Activated CD4-positive, CD25-positive, alpha-beta regulatory T cell treated with anti-CD3 and anti-CD28 coated beads, Interleukin-2, amount 50 U/mL, for 24 hours (primary cell): ENCODE measurements at places on chromosomes 6 and 20.

- no peak for ATAC-seq
Measured at GRCh38 chr6:136117081-136117480, 133.0 kb downstream of the MTFR2 start.

DNA sequence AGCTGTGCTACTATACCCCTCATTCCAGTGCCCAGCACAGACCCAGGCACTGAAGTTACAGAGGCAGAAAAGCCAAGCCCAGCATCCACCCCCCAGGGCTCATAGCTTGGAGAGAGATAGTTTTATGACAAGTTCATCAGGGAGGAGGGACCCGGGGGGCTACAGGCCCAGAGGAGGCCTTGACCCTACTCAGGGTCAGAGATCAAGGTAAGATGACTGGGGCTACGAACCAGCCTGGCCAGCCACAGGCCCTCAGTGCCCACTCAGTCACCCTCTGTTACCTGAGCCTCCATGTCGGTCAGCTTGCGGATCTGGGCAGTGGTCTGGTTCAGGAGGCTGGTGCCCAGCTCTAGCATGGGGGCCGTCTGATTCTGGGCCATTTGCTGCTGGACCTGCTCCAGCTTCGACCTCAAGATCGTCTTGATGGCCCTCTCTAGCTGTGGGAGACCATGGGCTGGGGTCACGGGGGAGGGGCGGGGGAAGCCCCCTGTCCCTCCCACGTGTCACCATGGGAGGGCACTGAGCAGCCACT, 26.1 kb downstream of the ANGPT4 start:
- ATAC-seq, result no peak

GRCh38 chr6:11750682-11751081, 27.9 kb downstream of the ADTRP start:
- no peak for ATAC-seq

DNA sequence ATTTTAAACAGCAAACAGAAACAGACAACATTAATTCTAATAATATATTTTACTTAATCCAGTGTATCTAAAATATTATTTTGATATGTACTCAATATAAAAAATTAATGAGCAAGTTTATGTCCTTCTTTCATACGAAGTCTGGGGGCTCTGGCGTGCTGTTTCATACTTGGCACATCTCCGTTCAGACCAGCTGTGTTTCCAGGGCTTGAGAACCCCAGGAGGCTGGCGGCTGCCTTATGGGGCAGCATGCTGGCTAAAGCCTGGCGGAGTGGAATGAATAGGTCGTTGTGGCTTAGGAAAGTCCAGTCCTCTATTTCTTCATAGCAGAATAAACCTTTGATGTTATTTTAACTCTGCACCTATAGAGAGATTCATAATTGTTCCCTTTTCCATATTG, 43.3 kb downstream of the DUSP22 start:
- no peak for ATAC-seq

DNA sequence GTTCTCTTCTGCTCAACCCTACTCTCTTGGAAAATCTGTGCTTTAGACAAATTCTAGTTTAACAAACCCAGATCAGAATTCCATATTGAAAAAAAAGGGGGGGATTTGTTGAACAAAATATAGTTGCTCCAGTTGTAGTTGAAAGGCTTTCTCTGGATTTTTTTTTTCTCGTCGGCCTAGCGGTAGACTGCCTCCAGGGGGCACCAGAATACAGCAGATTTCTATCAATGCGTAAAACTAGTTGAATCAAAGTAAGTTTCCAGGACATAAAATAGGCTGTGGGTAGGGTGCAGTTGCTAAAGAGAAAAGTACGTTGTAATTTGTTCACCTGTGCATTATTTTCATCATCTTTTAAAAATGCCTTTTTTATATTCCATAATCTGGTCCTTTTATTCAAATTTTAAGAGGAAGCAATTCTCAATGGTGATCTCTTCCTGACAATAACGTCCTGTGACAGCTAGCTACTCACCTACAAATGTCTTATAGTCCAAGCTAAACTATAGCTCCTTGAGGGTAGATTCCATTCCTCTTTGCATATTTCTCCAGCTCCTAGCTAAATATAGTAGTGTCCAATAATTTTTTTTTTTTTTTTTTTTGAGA, 105.4 kb downstream of the PERP start:
- ATAC-seq, result peak; percentile 30

DNA sequence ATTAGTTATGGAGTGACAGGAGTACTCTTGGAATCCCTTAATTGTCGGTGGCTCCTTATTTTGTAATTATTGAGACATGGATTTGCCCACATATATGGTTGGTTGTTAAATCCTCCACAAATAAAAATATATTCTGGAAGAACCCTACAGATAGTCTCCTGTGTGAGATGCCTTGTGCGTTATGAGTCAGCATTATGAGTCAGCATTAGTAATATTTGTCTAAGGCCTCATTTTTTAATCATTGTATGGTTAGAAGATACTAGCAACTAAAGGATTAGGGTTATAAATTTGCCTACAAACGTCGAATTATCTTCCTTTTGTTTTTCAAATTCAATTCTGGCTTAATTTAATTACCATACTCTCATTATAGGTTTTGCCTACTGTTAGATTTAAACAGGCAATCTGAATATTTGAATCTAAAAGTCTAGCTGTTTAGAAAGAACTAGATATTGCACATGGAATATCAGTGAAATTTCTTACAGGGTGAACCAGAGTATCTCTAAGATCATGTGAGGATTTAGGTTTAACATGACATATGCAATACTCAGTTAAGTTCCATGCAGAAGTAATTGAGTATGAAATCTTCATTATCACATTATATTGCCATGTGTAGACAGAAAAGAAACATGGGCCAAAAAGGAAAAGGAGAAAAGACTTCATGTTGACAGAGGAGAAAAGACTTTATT, 5.9 kb downstream of the C6orf58 start:
- ATAC-seq, result no peak

DNA sequence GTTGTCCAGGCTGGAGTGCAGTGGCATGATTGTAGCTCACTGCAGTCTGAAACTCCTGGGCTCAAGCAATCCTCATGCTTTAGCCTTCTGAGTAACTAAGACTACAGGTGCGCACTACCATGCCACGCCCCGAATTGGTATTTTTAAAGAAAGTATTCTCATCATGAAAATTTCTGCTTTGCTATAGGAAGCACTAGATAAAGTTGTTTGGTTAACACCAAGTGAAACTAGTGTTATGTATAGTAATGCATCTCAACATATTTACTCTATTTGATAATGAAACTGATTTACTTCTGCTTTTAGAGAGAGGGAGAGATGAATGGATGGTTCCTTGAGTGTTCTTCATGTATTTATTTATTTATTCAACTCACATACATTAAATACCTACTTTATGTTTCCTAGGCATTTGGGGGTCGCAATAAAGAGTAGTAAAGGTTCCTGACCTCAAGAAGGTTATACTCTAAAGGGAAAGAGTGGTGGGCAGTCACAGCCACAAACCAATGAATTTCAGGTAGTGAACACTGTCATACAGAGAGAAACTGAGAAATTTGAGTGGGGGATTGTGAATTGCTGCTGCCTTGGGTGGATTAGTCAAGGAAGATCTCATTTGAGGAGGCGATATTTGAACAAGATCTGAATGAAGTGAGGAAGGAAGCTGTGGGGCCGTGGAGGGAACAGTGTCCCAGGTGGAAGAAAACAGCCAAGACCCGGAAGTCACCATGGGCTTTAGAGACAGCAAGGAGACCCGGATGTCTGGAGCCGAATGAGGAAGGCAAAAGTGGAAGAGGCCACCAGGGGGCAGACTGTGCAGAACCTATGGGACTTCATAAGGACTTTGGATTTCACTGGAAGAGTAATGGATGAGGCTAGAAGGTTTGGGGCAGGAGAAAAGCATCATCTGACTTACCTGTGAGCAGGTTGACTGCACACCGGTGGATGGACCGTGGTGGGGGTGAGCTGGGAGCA, 185.6 kb downstream of the TSHZ2 start:
- no peak for ATAC-seq

GRCh38 chr6:139905404-139906052, 531.1 kb upstream of the CITED2 start:
- no peak for ATAC-seq

DNA sequence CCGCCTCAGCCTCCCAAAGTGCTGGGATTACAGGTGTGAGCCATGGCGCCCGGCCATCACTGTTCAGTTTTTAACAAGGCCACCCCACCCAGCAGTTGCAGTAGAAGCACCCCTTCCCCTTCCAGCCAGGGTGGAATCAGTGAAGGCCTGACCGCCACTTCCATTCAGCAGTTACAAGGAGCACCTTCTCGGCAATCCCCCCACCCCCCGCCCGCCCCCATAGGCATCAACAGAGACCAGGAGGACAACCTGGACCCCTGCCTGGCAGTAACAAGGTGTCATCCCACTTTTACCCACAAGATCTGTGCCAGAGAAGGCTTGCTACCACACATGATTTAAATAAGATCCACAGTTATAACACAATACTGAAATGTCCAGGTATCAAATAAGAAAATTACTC, 23.1 kb downstream of the NCR2 start:
- ATAC-seq, result no peak

DNA sequence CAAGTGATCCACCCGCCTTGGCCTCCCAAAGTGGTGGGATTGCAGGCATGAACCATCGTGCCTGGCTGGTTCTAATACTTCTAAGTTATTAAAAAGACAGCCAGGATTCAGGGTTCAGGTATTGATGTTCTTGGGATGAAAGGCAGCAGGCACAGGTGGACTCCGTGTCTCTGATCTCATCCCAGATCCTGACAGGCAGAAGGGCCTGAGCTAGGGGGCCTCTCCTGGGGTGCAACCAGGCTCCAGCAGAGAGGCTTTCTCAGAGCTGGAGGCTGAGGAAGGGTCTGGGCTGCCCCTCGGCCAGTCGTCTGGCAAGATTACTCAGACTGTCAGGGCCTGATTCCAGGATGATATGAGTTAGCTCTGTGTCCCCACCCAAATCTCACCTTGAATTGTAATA, 106.3 kb downstream of the SCML4 start:
- no peak for ATAC-seq

DNA sequence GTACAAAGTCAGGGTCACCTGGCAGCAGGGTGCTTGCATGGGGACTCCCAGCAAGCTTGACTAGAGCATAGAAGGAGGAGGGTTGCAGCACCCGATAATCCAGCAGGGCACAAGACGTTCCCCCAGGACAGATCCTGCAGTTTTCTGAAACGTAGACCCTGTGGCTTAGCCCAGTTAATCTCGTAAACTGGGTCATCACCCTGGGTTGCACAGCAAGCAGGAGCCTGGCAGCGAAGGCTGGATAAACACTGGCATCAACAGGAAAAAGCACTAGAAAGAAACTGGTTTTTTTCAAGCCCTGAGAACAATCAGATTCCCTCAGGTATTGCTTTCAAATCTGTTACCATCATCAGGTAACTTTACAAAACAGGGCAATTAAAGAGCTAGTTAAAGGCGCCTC, 92.6 kb downstream of the PDE7B start:
- no peak for ATAC-seq

- no peak for ATAC-seq
Measured at GRCh38 chr6:4714961-4715501, 61.2 kb upstream of the CDYL start.

DNA sequence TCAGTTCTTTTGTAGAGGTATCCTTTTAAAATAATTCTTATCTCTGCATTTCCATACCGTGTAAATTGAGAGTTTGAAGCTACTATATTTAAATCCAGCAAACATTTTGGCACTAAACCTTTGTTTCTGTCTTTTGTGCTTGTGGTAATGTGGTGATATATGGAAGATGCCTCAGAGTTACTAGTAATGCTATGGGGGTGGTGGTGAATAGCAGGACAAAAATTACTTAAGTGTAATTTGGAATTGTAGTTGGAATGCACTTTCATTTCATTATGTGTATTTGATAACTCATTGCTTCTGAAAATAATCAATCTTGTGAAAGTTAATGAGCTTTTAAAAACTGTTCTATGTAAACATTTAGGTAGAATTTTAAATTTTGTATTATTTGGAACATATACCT, 404.5 kb downstream of the PHF3 start:
- no peak for ATAC-seq

DNA sequence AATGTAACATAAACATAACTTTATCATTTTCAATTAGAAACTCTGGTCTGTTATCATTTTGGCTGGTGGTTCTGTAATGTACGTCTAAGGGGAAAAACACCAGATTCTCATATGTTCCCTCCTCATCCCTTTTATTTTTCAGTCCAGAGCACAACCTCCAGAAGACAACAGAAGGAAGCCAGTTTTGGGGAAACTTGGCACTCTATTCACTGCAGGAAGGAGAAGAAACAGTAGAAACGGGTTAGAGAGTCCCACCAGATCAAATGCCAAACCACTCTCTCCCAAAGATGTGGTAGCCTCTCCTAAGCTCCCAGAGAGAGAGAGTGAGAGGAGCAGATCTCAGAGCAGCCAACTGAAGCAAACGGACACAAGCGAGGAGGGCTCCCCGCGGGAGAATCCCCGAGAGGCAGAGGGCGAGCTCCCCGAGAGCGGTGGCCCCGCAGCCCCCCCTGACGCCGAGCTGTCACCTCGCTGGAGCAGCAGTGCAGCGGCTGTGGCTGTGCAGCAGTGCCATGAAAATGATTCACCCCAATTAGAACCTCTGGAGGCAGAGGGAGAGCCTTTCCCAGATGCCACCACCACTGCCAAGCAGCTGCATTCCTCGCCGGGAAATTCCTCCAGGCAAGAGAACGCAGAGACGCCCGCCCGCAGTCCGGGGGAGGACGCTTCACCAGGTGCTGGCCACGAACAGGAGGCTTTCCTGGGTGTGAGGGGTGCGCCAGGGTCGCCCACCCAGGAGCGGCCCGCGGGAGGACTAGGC, 117.8 kb downstream of the RTN4IP1 start:
- ATAC-seq, result no peak

DNA sequence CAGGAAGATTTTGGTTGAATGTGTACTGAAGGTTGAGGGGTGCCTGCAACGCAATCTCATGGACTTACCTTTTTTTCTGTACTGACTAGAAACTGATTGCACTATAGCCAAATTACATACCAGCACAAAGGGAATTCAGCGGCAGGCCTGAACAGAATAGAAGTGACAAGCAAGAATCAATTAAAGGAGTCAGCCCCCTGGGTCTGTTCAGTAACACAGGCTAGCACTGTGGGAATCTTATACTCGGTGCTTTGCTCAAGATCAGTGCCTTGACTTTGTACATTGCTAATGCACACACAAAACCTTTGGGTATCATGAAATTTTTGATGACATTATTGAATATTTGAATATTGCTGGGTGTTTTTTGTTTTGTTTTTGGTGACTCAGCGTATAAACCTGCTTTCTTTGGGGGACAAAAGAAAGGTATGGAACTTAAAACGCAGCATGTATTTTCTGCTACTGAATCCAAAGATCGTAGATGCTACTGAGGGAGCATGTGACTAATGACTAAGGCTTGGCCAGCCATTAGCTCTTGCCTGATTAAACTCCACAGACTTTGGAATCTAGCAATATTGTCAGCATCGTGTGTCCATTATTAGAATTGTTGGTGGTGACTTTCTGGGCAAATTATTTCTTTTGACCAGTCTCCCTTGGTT, 236.6 kb downstream of the ARID1B start:
- no peak for ATAC-seq

GRCh38 chr6:53866226-53866625, 71.4 kb downstream of the LRRC1 start:
- ATAC-seq, result no peak

- ATAC-seq, result no peak
Measured at GRCh38 chr6:157600807-157601206, 219.8 kb downstream of the ZDHHC14 start.
